ENCODE measurements at places on chromosomes 3 and 15.

- DNase-seq, result no peak
Observed at GRCh38 chr3:54132685-54133084, 10.3 kb downstream of the CACNA2D3 start.

DNA sequence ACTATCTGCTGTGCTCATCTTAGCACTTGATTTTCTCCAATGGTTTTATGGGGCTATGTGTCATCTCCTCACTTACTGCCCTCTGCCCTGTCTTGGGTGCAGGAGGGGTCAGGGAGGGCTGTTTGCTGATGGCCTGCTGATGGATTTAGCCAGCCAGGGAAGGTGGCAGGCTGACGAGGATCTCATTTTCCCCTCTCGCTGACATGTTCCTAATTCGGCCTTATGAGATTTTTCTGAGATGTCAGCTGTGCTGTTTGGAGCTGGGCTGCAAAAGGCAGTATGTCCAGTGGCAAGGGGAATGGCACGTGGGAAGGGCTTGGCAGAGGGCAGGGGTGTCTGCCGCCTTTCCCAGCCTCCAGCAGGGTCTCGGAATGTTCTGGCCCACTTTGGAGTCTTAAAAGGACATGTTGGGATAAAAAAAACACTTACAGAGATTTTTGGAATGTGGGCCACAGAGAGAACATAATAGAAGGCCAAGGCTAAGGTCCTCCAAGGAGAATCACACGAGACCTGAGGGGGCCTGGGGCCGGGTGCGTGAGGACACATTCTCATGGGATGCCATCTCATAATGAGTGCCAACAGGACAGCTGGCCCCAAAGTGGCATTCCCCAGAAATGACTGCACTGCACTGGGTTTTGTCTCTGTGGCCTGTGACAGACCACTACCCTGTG, 303.8 kb downstream of the TLE3 start:
- no peak for DNase-seq

DNA sequence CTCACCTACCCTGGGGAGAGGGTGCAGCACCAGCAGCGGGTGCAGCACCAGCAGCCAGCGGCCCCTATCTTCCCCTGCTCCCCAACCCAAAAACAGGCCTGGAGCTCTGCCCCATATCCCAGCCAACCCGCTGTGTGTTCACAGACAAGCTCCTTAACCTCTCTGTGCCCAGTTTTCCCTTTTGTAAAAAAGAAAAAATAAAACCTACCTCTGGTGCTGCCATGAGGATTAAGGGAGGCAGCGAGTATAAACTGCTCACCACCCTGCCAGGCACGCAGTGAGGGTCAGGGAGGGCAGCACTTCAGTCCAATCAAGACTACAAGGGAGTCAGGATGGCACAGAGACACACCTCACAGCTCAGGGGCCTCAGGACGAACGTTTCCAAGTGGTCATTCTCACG, 163.3 kb downstream of the NUP210 start:
- no peak for DNase-seq

- DNase-seq, result no peak
Observed at GRCh38 chr3:51933471-51934138, 8.1 kb downstream of the RRP9 start.
